AG04449 (cell line): ENCODE measurements at places on chromosomes 6 and 20.
A peak's percentile ranks its signal among the peaks of the same experiment; 100 is the strongest.

DNA sequence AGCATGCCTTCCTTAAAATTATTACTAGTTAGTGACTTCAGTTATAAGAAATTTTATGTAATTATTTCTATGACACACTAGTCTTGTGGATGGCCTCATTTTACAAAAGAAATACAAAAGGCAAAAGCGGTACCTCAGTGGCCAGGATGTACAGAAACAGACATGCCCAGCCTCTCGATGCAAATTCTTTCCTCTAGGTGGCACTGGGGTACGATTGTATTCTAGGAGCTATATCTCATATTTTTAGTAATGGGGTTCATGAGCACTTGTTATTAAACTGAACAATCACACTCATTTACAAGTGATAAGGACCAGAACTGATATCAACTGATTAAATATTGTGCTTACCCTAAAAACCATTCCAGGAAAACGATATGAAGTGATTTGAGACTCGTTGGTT is 59.8 kb downstream of the SOD2 start:
- no peak for DNase-seq

DNA sequence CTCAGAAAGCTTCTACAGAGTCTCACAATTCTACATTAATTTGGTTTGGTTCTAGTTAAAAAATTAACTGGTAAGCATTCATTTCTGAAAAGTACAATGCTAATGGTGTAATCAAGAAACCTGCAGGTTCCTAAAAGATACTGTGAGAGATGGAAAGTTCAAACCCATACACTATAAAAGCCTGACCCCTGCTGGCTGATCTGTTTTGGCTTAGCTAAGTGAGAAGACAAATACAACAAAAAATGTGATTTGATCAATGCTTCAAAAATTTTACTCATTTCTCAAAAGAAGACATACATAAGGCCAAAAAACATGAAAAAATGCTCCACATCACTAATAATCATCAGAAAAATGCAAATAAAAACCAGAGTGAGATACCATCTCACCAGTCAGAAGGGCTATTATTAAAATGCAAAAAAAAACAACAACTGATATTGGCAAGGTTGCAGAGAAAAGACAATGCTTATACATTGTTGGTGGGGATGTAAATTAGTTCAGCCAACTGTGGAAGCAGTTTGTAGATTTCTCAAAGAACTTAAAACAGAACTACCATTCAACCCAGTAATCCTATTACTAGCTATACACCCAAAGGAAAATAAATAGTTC is 102.8 kb downstream of the MOXD1 start:
- no peak for DNase-seq

DNA sequence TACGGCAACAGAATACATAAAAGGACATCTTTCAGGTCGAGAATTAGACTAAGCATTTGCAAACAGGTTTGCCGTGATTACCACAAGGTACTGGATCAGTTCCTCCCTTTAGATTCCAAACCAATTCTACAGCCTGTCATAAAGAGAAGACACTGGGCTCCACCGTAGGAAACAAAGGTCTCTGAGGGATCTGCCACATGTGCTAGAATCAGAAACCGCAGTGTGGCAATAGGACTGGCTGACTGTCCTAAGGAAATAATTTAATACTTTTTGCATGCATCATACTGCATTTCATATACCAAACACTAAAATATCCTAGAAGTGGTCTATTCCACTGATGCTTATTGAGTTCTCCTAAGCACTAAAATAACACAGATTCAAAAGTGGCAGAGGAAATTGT is 59.2 kb downstream of the POPDC3 start:
- no peak for DNase-seq

DNA sequence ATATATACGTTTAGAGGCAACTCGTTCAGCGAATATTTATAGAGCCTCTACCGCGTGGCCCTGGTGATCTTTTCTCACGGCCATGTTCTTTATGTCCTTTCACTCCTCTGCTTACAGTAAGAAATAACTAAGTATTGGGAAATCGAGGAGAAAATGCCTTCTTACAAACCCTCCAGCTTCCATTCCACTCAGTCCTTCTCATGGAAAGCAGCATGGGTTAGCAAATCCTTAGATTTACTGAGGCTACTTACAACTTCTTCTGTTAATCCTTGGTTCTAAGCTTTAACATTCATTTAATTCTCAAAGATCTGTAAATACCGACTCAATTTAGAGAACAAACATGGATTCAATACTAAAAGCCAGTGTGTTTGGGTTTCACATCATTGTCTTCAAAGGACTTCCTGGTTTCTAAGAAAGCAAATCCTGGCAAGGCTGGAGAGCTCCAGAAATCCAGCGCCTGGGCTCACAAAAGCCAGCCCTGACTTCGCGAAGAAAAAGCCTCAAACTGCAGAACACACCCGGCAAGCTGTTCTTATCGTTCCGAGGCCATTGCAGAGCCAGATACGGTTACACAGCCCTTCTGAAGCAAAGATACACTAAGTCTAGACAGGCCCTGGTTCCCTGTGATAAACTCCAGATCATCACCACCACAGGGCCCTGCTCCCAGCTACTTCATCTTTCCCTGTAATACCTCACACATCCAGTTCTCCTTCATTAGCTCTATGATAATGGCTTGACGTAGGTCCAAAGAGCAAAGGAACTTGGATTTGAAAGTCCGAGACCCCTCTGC is 19.2 kb downstream of the AGPAT4 start:
- peak; percentile 16 for DNase-seq

DNA sequence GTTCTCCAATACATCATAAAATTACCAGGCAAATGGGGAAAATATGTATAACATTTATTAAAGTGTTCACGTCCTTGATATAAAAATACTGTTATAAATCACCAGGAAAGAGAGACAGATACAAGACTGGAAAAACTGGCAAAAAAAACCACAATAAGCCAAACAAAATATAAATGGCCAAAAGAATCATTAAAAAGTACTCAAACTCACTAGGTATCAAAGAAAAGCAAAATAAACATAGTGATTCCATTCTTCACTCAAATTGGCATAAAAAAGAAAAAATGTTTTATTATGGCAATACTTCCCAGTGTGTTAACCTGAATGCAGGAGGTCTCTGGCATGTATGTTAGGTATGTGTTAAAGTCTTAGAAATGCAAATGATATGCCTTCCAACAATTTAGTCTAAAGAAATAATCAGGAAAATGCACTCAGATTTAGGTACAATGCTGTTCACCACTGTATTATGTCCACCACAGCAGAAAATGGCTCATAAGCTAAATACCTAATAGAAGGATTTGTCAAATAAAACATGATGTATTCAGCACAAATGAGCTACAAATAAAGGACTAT is 21.4 kb downstream of the SLC23A2 start:
- DNase-seq = no peak

DNA sequence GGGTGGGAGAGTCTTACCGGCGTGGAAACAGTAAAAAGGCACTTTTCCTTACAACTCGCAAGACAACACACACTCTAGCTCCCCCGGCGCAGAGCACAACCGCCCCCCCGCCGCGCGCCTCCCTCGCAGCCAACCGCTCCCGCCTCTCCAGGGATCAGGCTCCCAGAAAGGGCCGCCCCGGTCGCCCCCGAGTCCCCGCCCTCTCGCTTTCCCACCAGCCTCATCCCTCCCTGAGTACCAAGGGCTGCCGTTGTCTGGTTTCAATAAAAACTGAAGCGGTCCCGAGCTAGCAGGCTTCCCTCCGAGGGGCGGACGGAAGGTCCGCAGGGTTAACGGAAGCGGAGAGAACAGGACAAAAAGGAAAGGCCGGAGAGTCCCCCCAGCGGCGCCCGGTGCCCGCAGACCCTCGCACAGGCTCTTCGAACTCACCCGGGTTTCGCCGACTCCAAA is 804 bp downstream of the ELOVL5 start:
- DNase-seq = no peak

GRCh38 chr6:117676577-117677218 is 1.4 kb downstream of the NUS1 start:
- DNase-seq = no peak

DNA sequence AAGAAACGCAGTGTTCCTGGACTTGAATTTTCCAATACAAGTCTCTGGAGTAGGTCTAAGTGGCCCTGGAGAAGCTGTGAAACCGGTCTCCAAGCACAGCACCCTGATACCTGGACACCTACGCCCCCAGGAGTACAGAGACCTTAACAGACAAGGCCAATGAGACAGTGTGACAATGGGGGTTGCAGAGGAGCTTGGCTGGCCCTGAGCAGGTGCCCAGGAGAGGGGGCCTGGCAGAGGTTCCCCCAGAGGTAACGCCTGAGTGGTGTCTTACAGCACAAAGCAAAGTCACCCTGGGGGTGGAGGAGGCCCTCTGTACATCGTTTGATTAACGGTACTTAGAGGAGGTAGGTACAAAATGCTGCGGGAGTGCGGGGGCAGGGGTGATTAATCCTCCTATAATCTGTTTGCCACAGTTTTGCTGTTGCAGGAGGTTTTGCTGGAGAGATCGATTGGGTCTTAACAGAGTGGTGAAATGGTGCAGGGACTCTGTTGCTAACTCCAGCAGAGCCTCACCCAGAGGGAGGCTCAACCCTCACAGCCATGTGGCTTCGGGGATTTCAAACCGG is 37.3 kb upstream of the APCDD1L start:
- no peak for DNase-seq

DNA sequence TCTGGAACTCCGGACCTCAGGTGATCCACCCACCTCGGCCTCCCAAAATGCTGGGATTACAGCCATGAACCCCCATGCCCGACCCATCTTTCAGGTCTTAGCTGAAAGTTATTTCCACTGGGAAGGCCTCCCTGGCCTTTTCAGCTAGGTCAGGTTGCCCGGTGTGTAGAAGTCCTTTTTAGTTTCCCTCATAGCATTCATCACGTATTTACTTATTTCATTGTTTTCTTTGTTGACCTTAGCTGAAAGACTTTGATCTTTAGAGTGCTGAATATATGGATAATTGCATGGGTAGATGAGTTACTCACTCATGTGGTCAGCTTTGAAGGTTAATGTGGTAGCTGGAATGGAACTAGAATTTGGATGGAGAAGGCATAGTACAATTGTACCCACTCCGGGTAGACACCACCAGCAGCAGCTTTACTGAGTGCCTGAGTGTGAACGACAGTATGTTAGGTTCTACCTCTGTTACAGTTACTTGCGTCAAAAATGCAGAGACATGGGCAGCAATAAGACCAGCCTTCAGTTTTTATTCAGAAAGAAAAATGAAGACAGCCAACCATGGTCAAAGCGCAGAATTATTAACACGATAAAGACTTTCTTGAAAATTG is 9.1 kb downstream of the KIZ start:
- DNase-seq = no peak

DNA sequence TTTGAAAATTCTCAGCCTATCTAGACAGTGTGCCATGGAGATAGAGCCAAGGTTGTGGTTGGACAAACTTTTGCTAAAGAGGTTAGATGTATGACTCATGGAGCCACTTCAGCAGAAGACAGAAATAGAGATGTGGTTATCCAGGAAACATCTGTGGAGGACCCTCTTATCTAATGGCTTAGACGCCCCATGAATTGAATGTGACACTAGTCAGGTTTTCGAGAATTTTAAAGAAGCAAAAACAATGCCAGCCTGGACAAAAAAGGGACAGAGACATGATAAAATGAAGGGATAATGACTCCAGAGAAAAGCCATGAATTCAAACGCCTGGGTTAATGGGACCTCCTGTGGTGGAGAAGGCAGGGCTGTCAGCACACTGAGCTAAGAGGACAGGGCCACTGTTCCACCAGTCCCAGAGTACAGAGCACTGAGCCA is 280.5 kb downstream of the CLVS2 start:
- DNase-seq = no peak

GRCh38 chr20:1526310-1526709 is 31.2 kb downstream of the SIRPD start:
- no peak for DNase-seq

GRCh38 chr6:32825966-32826365 is 9.2 kb upstream of the HLA-DOB start:
- DNase-seq = no peak

- DNase-seq = no peak
Observed at GRCh38 chr20:13130707-13131103, 90.4 kb upstream of the ISM1 start.

GRCh38 chr6:121670511-121670910 is 235.1 kb downstream of the GJA1 start:
- DNase-seq = no peak

- DNase-seq = no peak
Observed at GRCh38 chr20:38551056-38551626, 29.9 kb upstream of the ADIG start.

GRCh38 chr20:21632031-21632734 is 73.3 kb upstream of the PAX1 start:
- no peak for DNase-seq
